AG08396 (cell line): ENCODE measurements at places on chromosomes 11 and 22.

- DNase-seq = no peak
Measured at GRCh38 chr11:26062660-26063059, 269.3 kb upstream of the ANO3 start.

DNA sequence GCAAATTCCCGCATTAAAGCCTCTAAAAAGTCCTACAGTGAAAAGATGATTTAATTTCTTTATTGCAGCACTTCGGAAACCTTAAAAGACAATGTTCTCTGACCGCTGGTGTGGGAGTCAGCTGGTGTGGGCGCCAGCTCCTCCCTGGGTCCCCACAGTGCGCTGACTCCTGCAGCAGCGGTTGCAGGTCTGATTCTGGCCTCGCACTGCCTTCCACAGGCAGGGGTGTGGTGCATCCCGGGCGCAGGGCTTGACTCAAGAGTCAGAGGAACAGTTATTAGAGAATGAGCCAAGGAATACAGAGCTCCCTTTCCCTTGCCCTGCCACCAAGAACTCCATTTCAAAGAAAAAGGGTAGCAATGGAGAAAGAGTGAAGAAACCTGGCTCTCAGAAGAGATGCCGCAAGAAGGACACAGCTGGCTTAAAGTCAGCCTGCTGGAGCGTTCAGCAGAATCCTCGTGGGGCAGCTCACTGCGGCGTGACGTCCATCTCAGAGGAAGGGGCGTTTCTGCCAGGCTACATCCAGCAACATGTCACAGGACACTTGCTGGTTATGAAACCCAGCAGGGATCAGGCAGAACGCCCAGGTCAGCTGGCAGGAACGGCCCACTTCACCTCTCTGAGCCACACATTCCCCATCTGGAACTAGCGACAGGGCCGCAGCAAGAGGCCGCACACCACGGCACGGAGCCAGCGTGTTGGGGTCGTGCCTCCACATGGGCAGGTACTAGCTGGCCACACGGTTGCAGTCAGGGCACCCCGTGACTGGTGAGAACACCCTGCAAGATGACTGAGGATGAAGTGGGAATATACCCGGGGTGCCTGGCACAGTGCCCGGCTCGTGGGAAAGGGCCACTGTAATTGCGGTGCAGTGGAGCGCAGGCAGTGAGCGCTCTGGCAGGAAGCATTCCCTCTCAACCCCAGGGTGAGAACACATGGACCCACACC, 18.1 kb upstream of the EFCAB6 start:
- DNase-seq = peak; percentile 62

- no peak for DNase-seq
Measured at GRCh38 chr11:12790861-12791616, 116.8 kb downstream of the TEAD1 start.

DNA sequence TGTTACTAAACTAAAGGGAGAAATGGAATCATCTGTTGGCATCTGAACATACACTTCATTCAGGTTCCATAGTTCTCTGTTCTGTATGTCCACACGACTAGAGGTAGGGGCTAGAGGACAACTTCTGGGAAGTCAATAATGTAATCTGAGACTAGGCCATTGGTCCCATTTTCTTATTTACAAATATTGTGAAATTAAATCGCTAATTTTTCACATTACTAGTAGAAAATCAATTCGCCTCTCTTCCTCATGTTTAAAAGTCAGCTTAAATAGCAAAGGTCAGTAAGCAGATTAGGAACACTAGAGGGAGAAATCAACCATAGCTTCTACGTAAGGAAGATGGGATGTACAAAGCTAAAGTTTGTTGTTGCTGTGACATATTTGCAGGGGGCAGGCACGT, 59.7 kb downstream of the CADM1 start:
- DNase-seq = no peak

DNA sequence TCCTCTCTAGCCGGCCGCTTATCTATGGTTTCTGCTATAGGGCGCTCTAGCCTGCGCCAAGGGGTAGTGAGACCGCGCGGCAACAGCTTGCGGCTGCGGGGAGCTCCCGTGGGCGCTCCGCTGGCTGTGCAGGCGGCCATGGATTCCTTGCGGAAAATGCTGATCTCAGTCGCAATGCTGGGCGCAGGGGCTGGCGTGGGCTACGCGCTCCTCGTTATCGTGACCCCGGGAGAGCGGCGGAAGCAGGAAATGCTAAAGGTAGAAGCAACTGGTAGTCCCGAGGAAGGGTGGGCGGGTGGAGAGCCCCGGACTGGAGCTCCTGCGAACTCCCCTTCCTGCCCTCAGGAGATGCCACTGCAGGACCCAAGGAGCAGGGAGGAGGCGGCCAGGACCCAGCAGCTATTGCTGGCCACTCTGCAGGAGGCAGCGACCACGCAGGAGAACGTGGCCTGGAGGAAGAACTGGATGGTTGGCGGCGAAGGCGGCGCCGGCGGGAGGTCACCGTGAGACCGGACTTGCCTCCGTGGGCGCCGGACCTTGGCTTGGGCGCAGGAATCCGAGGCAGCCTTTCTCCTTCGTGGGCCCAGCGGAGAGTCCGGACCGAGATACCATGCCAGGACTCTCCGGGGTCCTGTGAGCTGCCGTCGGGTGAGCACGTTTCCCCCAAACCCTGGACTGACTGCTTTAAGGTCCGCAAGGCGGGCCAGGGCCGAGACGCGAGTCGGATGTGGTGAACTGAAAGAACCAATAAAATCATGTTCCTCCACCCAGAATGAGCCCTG, at the start of the genes LBHD1 and UQCC3:
TSS of gene LBHD1 (minus strand) at position 660 of the 782 bp plus-strand sequence. CDS start 2,236 bp downstream, outside the sequence.
TSS of gene UQCC3 (plus strand) at position 66 of the 782 bp plus-strand sequence. CDS start at position 139, 73 bp downstream.
- DNase-seq = peak; percentile 77

DNA sequence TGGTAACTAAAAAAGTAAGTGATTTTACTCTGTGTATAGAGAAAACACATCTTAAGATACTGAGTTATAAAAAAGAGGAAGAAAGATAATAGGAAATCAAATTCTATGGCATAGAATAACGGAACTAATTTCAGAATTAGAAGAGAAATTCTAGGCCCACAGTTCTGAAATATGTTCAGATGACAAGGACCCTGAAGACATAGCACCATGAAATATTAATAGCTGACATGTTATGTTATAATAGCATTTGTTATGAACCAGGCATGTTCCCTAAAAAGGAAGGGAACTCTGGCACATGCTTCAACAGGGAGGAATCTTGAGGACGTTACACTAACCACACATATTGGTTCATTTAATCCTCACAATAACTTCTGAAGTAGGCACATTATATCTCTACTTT, 32.7 kb downstream of the PRDM10 start:
- no peak for DNase-seq

- DNase-seq = no peak
Measured at GRCh38 chr11:120200677-120201076, 10.2 kb upstream of the OAF start.

GRCh38 chr11:75147191-75147874, 3.6 kb upstream of the SLCO2B1 start:
- DNase-seq = no peak

DNA sequence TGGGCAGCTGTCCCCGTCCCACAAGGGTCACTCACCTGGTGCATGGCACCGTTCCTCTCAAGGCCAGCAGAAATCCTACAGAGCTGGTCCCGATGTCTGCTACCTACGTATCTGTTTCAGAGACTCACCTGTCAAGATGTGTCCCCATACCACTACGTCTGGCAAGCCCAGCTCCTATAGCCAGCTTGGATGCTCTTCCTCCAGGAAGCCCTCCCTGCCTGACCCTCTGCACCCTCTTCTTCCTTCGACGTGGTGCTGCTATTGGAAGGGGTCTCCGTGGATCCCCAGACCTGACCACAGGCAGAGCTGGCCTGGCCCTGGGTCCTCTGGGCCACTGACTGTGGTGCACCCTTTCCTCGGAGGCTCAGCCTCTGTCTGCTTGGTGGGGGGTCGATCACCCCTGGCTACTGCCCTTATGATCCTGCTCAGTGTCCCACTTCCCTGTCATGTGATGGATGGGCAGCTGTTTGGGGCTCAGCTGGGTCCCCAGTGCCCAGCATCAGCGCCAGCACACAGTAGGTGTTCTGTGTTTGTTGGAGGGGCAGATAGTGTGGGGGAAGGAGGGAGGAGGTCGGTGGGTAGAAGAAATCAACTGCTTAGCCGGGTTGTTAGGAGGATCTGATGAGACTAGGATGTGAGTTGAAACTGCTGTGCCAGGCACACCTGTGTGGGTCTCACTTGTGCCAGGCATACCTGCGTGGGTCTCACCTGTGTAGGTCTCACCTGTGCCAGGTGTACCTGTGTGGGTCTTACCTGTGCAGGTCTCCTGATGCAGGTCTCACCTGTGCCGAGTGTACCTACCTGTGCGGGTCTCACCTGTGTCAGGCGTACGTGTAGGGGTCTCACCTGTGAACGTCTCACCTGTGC, 21.7 kb upstream of the ARHGAP8 start:
- DNase-seq = no peak

GRCh38 chr22:47850644-47851151, 1088.2 kb downstream of the TBC1D22A start:
- no peak for DNase-seq

GRCh38 chr22:35430897-35431322, 31.0 kb downstream of the MCM5 start:
- DNase-seq = peak; percentile 96

DNA sequence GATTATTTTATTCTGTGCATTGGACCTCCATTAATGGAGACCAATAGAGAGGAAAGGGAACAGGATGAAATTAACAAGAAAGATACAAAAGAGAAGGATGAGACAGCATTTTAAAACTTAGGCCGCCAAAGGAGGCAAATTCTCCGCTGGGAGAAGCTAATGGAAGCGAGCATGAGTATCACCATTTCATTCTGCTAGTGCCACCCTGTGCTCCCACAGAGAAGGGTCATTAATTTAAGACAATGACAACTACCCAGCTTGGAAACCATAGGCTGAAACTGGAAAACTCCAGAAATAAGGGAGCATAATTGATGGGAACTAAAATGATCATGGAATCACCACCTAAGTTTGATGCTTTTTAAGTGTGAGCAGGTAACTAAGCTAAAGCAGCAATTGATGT, 69.2 kb downstream of the SLC36A4 start:
- no peak for DNase-seq
